NCI-H524 (cell line): ENCODE measurements at places on chromosomes 11 and 22.

- no peak for DNase-seq
Measured at GRCh38 chr11:123461164-123461563, 31.1 kb downstream of the GRAMD1B start.

- peak; percentile 60 for DNase-seq
Measured at GRCh38 chr11:130675371-130675821, 227.0 kb downstream of the ADAMTS15 start.

DNA sequence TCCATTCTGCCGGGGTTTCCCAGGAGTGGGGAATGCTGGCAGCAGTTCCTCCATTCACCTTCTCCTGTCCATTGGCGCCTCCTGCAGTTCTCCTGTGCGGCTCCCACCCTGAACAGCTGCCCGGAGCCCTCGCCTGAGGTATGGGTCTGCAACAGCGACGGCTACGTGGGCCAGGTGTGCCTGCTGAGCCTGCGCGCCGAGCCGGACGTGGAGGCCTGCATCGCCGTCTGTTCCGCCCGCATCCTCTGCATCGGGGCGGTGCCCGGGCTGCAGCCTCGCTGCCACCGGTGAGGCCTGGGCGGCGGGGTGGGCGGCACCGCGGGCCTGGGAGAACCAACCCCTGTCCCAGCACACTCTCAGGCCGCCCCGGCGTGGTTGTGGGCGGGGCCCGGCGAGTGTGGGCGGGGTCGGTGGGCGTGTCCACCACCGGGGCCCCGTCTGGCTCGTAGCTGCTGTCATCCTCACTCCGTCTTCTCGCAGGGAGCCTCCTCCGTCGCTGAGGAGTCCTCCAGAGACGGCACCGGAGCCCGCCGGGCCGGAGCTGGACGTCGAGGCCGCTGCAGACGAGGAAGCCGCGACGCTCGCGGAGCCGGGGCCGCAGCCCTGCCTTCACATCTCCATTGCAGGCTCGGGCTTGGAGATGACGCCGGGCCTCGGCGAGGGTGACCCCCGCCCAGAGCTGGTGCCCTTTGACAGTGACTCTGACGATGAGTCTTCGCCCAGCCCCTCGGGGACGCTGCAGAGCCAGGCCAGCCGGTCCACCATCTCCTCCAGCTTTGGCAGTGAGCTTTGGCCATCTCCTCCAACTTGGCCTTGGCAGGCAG, 14.0 kb upstream of the RELT start:
- no peak for DNase-seq

DNA sequence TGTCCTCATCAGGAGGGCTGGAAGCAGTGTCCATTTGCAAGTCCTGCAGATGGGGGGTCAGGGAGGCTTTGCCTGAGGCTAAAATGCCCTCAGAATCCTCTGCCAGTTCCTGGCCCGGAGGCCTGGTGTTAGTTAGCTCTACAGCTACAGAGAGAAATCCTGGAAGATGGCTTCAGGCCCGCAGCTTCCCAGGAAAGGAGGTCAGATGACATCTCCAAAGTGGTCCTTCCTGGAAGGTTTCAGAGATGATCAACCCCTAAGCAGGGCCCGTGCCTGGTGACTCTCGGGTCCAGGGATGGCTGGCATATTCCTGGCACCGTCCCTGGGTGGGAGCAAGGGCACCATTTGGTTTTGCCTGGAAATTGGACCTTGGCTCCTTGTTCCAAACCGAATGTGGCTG, 959.1 kb downstream of the BRD1 start:
- DNase-seq: no peak

GRCh38 chr11:115257678-115258077, 246.5 kb downstream of the CADM1 start:
- no peak for DNase-seq

- no peak for DNase-seq
Measured at GRCh38 chr11:111617286-111617685, 15.0 kb downstream of the SIK2 start.

DNA sequence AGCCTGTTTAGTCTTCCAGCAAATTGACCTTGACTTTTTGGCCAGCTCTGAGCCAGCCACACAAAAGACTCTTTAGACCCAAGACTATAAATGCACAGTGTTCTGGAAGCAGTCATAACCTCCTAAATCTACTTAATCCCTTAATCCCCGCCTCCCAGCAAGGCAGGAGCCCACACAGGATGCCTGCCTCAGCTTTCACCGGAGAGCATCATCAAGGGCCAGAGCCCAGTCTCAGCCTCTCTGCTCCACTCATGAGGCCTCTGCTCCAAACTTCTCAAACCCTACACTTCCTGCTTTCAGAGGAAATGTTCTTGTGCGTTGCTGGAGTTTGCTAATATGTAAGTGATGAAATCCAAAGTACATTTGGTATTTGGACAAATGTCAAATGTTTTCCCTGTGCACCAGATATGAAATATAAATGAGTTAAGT, 57.9 kb upstream of the FSHB start:
- peak; percentile 41 for DNase-seq
